ENCODE measurements at places on chromosomes 11 and 22.

DNA sequence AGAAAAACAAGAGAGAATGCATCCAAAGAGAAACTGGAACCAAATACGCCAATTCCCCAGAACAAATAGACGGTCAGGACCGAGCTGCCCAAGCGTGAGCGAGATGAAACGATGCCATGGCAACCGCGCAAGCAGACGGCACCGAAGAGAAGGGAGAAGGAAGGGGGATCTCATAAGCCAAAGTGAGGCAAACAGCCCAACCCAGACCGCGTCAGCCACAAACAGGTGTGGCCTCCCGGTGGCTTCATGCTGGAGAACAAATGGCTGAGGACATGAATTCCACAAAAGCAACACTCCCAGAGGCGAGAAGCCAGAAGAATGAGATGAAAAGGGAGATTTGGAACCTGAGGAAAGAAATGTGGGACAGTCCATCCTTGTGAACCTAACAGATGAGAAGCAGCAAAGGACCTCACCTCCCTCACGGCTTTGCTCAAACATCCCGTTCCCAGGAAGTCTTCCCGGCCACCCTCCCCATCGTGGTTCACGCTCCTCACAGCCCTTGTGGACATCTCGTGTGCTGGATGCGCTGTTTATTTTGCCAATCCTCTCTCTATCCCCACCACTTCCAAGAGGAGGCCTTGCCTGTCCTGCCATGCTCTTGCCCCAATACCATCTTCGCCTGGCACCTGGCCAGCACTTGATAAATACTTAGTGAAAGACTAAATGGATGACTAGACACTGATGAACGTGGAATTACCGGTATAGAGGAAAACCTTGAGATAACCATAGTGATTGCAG lies 89.1 kb upstream of the RTL6 start:
- no peak for DNase-seq

GRCh38 chr22:47190276-47190956 lies 428.0 kb downstream of the TBC1D22A start:
- no peak for DNase-seq

- DNase-seq, result no peak
Measured at GRCh38 chr11:279040-279965, 1.1 kb downstream of the NLRP6 start.

GRCh38 chr22:32520612-32521011 lies 46.0 kb downstream of the FBXO7 start:
- DNase-seq, result no peak

- DNase-seq, result no peak
Measured at GRCh38 chr11:111372538-111372937, 6.5 kb downstream of the POU2AF1 start.

- no peak for DNase-seq
Measured at GRCh38 chr11:28559492-28559891, 451.3 kb downstream of the METTL15 start.

GRCh38 chr11:43555816-43556611 lies 124.5 kb upstream of the HSD17B12 start:
- no peak for DNase-seq

GRCh38 chr22:44030051-44030701 lies 6.1 kb downstream of the PARVB start:
- DNase-seq, result no peak

DNA sequence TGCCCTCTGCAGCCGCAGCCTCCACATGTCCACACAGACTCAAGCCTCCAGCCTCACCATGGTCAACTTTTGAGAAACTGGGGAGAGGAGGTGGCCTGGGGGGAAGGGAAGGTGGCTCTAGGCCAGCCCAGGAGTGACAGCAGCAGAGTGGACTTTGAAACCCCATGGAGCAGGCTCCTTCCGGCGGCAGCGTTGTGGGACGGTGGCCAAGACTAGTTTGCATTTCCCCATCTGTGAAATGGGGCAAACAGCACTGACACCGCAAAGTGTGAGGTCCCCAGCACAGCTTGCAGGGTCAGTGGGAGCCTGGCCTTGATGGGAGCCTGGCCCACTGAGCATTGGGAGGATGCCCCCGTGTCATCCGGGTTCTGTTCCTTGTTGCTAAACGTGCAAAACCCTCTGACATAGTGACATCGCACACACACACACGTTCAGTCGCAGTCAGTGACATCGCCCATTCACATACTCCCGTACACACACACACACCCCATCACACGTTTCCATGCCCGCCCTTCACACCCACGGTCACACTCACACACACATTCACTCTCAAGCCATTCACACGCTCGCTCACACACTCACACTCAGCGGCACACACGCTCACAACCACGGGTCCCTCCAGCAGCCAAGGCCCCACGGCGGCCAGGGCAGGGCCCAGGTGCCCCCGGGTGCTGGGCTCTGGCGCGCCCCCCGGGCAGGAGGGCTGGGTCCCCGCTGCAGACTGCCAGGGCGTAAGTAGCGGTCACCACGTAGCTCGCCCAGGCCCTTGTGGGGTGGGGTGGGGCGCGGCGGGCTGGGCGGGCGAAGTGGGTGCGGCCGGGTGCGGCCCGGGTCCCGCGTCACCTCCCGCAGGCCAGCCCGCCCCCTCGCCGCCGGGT lies 585 bp downstream of the CYB5R3 start:
- DNase-seq, result no peak

- no peak for DNase-seq
Measured at GRCh38 chr22:19290400-19291217, 910 bp downstream of the CLTCL1 start.

- no peak for DNase-seq
Measured at GRCh38 chr22:42716221-42716620, 4.4 kb downstream of the A4GALT start.

GRCh38 chr11:69950120-69950519 lies 128.0 kb upstream of the ANO1 start:
- DNase-seq, result no peak
